RWPE1 (cell line): ENCODE measurements at places on chromosomes 12 and 14.

DNA sequence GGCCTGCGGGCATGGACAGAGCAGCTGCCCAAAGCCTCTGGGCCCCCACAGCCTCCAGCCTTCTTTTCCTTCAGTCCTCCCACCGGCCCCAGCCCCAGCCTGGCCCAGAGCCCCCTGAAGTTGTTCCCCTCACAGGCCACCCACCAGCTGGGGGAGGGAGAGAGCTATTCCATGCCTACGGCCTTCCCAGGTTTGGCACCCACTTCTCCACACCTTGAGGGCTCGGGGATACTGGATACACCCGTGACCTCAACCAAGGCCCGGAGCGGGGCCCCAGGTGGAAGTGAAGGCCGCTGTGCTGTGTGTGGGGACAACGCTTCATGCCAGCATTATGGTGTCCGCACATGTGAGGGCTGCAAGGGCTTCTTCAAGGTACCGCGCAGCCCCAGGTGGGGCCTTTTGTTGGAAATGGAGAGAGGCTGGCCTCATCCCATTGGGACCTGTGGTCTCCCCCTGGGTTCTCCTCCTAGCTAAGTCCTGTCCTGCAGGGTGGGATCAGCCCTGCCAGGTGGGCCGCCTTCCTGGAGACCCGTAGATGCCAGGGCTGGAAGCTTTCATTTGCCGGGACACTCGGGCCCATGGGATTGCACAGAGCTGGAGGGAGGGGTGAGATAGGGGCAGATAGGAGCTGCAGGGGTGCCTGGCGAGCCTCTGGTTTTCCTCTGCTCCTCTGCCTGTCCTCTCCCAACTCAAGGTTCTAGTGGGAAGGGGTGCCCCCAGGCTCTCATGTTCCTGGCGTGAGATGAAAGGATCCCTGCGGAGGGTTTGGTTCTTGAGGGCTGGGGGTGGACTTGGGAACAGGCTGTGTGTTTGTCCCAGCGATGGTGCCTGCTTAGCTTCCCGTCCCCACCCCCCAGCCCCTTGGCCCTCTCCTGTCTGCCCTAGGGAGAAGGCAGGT lies 3.8 kb downstream of the NR4A1 start:
- no peak for DNase-seq

GRCh38 chr14:65566820-65567522 lies 154.4 kb downstream of the FUT8 start:
- DNase-seq, result peak; percentile 1

GRCh38 chr14:100193417-100194357 lies 34.2 kb upstream of the DEGS2 start:
- no peak for DNase-seq

DNA sequence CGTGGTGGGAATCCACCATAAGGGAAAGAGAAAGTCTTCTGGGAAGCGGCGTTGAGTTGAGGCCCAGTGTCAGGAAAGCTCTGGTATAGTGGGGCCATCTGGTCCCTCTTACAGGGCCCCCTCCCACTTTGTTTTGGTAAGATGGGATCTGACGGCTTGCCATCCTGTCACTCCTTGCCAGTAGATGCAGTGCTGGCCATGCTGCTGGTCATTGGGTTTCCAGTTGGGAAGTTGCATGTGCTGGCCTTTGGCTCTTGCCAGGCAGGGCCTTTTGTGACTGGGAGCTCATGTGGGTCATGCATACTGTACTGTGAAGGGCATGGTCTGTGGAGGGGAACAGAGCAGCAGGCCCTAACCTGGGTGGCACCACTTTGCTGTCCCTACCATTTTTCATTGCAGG lies 3.8 kb downstream of the TRAF3 start:
- no peak for DNase-seq

- DNase-seq, result no peak
These were observed 19.5 kb upstream of the HAL start for GRCh38 chr12:96015672-96016071.

- DNase-seq, result no peak
These were observed 32.9 kb downstream of the TTC7B start for GRCh38 chr14:90783344-90783743.

GRCh38 chr12:58727521-58727920 lies 192.8 kb downstream of the LRIG3 start:
- DNase-seq, result no peak

- DNase-seq, result no peak
These were observed 916.8 kb downstream of the DIO2 start for GRCh38 chr14:79294499-79294898.

DNA sequence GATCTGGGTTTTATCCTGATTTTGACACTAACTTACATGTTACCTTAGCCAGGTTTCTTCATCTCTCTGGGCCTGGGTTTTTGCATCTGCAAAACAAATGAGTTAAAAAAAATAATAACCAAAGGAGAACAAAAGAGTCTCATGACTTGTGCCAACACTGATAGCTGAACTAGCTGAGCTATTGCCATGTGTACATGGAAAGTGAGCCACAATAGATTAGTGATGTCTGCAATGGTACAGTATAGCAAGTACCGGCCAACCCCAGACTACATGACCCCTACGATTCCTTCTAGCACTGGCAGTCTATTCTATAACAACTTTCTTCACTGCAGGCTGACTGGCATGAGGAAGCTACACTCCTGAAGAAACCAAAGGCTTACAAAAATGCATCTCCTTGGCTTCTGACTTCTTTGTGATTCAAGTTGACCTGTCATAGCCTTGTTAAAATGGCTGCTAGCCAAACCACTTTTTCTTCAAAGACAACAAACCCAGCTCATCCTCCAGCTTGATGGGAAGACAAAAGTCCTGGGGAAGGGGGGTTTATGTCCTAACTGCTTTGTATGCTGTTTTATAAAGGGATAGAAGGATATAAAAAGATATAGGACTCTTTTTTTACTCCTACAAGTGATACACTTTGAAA lies 123.7 kb downstream of the DAD1 start:
- no peak for DNase-seq

DNA sequence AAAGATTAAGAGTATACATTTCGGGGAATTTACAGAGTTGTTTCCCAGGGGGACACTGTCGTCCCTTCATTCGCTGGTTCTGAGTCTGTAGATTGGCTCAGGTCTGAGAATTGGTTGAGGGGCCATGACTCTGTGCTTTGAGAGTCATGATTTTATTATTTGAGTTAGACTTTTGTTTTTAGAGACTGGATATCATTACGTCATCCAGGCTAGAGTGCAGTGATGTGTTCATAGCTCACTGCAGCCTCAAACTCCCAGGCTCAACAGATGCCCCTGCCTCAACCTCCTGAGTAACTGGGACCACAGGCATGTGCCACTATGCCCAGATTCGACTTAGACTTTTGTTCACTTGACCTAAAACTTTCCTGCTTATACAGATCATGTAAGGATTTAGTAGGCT lies 112.3 kb upstream of the C14orf180 start:
- no peak for DNase-seq

DNA sequence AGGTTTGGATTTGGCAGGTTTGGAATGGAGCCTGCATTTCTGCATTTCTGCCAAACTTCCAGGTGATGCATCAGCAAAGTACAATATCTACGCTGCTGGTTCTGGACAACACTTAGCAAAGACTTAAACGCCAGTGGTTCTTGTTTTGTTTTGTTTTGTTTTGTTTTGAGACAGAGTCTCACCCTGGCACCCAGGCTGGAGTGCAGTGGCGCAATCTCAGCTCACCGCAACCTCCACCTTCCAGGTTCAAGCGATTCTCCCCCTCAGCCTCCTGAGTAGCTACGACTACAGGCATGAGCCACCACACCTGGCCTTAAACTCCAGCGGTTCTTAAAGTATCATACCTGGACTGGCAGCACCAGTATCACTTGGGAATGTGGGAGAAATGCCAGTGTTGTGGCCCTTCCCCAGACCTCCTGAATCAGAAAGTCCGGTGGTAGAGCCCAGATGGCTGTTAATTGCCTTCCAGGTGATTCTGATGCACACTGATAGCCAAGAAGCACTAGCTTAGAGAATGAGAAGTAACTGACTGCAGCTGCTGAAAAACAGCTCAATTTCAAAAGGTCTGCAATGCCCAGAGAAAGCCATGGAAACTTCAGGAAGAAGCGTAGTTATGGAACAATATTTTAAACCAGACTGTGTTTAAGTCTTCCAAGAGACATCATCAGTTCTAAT lies 114.8 kb upstream of the FOXN3 start:
- no peak for DNase-seq

DNA sequence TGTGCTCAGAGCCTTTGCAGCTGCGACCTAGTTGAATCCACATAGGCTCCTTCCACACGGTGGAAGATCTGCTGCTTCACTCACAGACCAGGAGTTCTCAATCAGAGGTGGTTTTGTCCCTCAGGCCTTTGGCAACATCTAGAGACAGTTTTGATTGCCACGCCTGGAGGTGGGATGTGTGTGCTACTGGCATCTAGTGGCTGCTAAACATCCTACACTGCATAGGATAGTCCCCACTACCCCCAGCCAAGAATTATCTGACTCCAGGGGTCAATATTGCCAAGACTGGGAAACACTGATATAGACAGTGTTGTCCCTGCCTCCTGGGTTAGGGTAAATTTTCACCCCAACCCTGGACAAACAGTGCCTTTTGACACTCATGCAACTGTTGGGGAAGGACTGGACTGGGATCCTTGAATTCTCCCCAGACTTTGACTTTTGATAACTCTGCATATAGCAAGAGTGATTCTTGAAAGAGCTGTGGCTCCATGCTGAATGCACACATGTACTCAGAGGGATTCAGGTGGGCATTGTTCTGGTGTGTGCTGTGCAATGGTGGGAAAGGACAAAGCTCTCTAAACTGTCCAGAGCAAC lies 39.8 kb downstream of the BAZ2A start:
- no peak for DNase-seq

DNA sequence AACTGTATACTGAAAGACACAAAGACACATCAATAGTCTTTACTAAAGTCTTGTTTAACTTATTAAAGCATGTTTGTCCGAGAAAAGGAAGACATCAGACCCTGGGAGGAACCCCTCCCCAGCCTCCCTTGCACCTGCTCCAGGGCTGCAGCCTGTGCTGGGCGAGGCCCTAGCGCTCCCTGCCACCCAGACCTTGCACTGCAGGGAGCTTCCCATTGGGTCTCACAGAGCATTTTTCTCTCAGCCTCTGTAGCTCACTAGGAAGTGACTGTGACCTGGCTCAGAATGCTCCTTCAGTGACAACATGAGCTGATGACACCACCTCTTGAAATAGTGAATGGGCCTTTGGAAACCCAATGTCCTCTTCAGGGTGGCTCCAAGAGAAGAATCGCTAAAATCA lies 461.2 kb downstream of the TMEM121 start:
- DNase-seq, result no peak

GRCh38 chr12:54522243-54522642 lies 24.7 kb downstream of the NCKAP1L start:
- peak; percentile 10 for DNase-seq

- no peak for DNase-seq
These were observed 101.0 kb downstream of the SCN8A start for GRCh38 chr12:51692016-51692415.
